ENCODE measurements at places on chromosomes 7 and 10.

DNA sequence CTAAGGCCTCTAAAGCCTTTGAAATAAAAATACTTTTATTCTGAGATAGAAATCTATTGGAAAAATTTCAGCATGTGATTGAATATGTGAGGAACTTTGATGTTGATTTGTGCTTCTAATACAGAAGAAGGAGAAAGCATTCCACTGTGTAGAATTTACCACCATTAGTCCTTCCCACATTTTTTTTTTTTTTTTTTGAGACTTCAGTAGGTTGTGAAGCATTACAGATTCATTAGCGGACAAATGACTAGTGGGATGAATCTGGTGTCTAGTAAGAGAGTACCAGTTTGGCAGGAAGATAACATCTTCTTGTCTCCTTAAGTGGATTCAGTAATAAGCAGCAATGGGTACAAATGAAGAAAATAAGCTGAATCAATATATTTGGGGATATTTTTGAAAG is 95.5 kb downstream of the ANKRD30A start:
- DNase-seq: no peak

DNA sequence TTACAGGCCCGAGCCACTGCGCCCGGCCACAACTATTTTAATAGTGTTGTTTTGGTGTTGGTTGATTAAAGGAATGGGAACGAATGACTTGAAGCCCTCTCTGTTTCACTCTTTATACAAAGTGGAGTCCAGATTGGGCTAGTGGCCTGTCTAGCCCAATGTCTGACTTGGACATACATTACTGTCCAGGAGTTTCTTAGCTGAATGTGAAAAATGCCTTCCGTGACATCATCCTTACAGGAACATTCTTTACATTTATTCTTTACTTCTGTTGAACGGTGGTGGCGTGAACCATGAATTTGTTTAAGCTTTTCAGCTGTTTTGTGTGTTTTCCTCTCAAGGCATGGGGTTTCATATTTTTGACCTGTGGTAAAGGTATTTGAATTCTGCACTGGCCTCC is 67.9 kb downstream of the DAGLB start:
- DNase-seq: no peak

DNA sequence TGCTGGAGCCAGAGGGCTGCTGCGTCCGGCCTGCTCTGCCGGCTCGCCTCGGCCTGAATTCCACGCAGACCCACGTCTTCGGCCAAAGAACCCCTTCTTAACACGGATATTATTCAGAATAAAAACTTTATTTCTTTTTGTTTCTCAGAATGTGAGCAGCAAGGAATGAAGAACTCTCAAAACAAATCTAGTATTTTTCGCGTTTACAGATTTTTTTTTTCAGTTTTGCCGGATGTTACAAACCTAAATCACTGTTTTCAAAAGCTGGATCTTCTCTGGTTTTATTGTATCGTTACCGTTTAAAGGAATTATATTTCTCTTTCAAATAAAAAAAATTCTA is 4.4 kb upstream of the HOXA2 start:
- DNase-seq: no peak

- DNase-seq: peak; percentile 83
Measured at GRCh38 chr10:117221156-117221711, 19.7 kb upstream of the SLC18A2 start.

- DNase-seq: no peak
Measured at GRCh38 chr10:28587970-28588290, 55.0 kb downstream of the WAC start.

GRCh38 chr7:64907641-64908326 is 4.7 kb downstream of the ZNF273 start:
- DNase-seq: no peak

- DNase-seq: no peak
Measured at GRCh38 chr7:137895301-137896221, 48.8 kb upstream of the DGKI start.

DNA sequence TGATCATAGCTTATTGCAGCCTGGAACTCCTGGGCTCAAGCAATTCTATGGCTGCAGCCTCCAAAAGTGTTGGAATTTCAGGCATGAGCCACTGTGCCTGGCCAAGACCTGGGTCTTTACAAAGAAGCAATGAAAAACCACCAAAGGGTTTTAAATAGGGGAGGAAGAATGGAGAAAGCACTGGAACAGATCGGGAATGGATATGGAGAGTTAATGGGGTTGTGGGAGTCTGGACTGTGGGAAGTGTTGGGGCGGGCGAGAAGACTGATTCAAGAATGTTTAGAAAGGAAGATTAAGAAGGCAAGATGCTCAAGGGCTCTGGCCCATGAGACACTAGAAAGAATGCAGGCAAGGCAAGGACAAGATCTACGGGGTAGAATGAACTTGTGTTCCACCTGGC is 98.5 kb downstream of the CARD11 start:
- peak; percentile 6 for DNase-seq

GRCh38 chr7:57305192-57305748 is 144.7 kb upstream of the ZNF716 start:
- DNase-seq: peak; percentile 48

GRCh38 chr7:43199371-43200160 is 87.1 kb downstream of the HECW1 start:
- DNase-seq: no peak

DNA sequence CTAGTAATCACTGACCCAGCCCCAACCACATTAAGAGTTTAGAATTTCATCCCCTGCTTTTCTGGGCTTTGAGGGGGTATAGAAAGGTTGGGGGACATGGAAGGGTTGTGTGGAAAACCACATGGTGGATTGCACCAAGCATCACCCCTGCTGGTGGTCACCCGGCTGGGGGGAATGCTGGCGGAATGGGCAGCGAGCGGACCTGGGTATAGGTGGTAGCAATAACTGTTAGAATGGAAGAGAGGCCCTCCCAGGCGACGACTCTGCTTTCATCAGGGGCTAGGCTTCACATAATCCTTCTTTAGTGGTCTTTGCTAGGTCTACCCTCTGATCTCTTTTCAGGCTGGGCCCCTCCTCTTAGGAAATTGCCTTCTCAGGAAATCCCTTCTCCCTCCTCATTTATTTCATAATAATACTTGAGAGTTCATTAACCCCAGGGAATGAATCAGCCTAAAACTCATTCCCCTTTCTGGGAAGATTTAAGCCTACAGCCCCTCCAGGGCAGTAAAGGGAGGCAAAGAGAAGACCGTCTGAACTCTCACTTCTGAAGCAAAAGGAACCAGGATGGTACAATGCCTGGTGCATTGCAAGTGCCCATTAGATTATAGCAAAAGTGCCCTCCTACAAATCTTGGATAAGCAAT is 90.7 kb upstream of the LEP start:
- DNase-seq: no peak
